ENCODE measurements at places on chromosomes 7 and 10.

DNA sequence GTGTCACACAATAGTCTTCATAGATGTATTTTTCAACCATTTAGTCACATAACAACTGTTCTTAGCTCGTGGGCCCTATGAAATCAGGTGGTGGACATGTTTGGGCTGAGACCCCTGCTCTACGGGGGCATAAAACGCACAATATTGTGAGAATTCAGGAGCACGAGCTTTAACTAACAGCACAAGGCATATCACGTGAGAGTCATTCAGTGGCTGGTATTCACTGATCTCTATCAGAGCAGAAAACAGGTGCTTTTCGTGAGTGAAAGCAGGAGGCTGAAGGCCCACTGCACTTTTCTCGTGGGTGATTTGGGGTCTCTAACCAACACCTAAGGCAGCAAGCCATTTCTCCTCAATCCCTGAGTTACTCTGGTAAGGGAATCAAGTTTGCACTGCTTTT is 42.8 kb upstream of the GRB10 start:
- DNase-seq: no peak

GRCh38 chr10:124324451-124324850 is 94.3 kb downstream of the OAT start:
- no peak for DNase-seq

- DNase-seq: peak; percentile 12
These were observed 167.7 kb downstream of the SFMBT2 start for GRCh38 chr10:7243139-7243538.

DNA sequence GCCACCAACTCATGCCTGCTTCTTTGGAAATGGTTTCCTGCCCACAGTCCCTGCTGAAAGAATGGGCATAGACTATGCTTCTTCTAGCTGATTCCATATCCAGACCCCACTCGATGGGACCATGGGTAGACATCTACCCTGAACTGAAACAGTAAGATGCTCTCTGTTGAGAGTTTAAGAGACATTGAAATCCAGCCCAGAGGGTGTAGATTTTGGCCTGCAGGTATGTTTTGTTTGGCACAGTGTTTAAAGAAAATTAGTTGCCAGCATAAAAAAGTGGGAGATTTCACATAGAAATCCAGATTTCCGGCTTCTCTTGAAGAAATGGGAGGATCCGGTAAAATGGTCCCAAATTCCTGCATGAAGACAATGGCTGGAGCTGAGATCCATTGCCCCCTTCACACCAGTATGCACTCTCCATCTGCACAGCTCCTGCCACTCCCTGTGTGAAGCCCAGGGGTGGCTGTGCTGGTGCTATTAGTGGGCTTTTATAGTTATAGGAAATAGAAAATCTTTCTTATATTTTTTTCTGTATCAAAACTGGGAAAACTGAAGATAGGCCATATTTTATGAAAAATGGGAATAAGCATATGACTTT is 218.1 kb downstream of the PTEN start:
- DNase-seq: no peak

GRCh38 chr7:38773430-38773829 is 135.6 kb downstream of the VPS41 start:
- DNase-seq: no peak

DNA sequence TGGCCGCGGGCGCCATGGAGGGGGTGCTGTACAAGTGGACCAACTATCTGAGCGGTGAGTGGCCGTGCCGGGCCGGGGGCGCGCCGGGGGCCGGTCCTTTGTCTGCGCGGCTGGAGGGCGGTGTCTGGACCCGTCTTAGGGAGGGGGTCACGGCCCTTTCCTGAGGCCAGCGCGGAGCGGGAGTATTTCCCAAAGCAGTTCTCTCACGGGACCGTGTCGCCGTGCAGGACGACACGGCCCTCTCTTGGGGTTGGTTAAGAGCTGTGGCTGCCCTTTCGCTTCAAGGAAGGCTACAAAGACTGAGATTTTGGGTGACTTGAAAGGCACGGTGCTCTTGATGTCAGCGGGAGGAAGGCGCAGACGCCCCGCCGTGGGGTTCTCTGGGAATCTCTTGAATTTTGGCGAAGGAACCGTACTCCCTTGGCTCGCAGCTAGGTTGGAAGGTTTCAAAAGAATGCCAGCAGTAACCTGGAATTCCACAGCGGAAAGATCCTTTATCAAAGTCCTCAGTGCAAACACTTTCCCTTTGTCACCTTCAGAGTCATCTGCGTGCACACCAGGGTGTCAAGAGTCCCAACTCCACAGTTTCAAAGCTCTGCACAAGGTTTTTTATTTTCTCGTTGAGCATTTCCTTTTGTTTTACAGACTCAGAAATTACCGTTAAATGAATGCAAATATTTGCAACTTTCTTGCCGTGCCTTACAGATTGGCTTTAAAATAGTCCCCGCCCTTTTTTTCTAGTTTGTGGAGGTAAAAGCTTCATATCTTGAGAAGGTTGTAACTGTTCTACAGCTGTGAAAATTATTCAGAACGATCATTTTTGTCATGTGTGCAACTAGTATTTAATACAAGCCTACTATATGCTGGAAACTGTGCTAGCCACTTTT is 780 bp downstream of the PLEKHA8 start:
- DNase-seq: peak; percentile 33

GRCh38 chr10:116466715-116467422 is 39.2 kb downstream of the PNLIPRP3 start:
- DNase-seq: no peak

DNA sequence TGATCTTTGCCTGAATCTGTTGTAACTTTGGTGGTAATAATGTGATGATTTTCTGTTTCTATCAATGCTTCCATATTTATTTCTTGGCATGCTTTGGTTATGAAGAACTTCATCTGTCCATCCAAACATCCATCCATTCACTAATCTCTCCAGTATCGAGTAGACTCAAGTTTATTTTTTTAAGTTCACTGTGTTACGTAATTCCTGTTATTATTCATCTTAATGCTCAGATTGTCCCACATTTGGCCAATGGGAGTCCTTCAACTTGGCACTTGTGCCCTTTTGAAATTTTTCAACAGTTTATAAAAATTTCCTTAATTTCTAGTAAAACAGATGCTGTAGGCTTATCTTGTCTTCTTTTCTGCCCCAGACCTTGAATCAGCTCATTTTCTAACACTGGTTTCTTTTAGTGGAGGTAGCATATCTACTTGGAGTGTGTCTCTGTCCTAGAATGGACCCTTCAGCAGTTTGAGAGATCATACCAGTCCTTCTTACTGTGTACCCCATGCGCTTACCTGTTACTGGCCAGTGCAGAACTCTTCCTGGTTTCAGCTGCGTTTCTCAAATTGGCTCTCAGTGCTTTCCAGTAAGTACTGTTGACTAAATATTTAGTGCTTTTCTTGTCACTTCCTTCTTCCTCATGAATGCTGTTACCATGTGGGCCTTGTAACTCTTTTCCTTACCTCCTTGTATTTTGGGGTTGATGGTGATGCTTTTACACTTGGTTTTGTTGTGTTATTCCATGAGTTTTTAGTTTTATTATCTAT is 100.8 kb downstream of the MLLT10 start:
- no peak for DNase-seq

GRCh38 chr7:55527307-55527706 is 45.0 kb downstream of the VOPP1 start:
- DNase-seq: no peak

- DNase-seq: no peak
These were observed 10.0 kb upstream of the SLC13A1 start for GRCh38 chr7:123209786-123210185.

- no peak for DNase-seq
These were observed 42.6 kb downstream of the GPR37 start for GRCh38 chr7:124723012-124723411.

DNA sequence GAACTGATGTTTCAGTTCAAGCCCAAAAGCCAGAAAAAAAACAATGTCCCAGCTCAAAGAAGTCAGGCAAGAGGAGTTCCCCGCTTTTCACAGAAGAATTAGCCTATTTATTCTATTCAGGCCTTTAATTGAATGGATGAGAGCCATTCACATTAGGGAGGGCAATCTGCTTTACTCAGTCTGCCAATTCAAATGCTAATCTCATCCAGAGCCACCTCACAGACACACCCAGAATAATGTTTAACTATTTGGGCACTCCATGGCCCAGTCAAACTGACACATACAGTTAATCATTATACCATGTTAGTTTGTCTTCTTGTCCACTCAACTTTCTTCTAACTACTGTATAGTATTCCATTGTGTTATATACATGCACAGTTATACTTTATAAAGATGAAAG is 2.6 kb upstream of the NPSR1 start:
- no peak for DNase-seq

DNA sequence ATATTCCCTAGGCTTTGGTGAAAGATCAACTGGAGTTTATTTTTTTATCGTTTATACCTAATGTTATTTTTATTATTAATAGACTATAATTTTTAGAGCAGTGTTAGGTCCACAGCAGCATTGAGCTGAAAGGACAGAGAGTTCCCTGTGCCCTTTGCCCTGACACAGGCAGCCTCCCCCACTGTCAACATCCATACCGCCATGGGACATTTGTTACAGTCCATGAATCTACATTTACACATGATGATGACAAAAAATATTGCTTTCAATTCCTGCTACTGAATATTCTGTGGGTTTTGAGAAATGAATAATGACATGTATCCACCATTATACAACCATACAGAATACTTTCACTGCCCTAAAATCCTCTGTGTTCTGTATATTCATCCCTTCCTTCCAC is 1297.5 kb upstream of the SORCS1 start:
- DNase-seq: no peak

DNA sequence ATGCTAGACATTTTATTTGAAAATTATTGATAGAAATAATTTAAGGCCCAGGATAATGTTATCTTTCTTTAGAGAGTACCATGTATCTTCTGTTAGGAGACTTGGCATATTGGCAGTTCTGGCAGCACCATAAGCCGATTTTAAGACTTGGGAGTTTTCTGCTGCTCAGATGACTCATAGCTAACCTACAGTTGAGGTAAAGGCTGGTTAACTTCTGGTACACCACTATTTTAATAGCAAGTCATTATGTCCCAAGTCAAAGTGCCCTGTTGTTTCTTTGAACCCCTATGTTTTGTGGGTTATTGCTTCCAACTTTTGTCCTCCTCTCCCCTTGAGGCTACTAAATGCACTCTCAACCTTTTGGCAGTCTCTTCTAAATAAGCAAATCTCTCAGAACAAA is 25.2 kb downstream of the ATRNL1 start:
- no peak for DNase-seq

DNA sequence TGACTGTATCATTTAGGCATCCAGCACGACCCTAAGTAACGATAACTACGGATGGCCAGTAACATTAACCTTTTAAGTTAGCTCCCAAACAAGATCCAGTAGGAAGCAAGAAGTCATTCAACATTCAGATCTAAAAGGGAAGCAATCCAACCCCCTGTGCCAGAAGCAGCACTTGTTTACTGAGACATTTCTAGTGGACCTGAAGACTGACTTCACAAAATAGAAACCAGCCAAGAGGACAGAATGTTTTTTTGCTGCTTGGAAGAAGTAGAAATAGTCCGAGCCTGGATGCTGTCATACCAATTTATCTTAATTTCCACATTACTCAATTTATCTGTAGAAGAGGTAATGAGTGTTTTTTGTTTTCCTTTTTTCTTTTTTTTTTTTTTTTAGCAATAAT is 88.0 kb upstream of the CTTNBP2 start:
- no peak for DNase-seq

DNA sequence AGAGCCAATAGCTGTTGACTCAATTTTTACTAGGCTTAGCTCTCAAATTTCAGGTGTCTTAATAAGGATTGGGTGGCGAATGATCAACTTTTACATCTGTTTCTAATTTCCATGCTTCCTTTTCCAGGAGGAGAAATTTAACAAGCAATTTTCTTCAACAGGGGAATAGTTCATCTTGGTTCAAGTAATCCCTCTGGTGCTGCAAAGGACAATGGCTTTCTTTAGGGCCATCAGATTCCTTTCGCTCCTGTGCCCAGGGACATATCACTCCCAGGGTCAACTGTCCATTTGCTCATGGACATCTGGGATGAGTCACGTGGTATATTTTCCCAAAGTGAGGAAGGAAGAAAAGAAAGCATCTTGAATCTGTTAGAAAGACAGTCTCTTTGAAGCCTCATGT is 313.3 kb downstream of the FRMD4A start:
- DNase-seq: no peak

DNA sequence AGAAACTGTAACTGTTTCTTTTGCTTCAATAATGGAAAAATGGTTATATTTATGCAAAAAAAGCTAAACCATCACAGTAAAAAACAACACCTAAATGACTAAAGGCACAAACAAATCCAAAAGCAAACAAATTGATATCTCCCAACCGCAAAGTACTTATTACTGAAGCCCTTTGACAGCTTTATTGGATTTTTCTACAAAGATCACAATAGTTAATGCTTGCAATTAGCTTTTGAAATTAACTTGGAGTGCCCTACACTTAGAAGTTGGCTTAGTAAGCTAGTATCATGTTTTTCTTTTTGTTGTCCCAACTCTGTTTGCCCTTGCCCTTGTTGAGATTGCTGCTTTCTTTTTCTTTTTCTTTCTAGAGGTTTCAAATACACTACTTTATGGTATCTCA is 257.5 kb downstream of the INHBA start:
- DNase-seq: no peak

Data from CD4-positive, alpha-beta T cell treated with Interleukin-12 subunit alpha and Interleukin-12 subunit beta, for 1 hour (primary cell).